CD4-positive, alpha-beta T cell (primary cell): ENCODE measurements at places on chromosomes 3 and 15.

- no peak for DNase-seq
Measured at GRCh38 chr3:126351086-126351770, 6.0 kb downstream of the KLF15 start.

DNA sequence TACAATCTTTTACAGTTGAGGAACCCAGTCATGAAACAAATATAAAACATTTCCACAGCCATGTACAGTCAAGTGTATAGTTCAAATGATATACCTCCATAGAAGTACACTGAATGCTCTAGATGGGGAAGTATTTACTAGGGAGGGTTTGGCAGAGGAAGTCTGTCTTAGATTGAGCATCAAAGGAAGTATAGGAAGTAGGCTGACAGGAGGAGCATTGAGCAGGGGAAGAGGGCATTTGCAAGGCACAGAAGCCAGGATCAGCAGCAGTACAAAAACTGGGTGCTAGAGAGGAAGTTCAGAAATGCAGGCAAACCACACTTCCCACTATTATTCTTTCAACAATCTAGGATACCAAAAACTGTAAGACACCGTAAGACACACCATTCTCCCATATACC is 122.6 kb downstream of the ANO10 start:
- DNase-seq, result no peak

- DNase-seq, result no peak
Measured at GRCh38 chr3:25621087-25621486, 43.6 kb downstream of the TOP2B start.

- DNase-seq, result no peak
Measured at GRCh38 chr15:97146929-97147870, 813.3 kb upstream of the ARRDC4 start.

- no peak for DNase-seq
Measured at GRCh38 chr15:41151451-41152005, 35.4 kb upstream of the INO80 start.

DNA sequence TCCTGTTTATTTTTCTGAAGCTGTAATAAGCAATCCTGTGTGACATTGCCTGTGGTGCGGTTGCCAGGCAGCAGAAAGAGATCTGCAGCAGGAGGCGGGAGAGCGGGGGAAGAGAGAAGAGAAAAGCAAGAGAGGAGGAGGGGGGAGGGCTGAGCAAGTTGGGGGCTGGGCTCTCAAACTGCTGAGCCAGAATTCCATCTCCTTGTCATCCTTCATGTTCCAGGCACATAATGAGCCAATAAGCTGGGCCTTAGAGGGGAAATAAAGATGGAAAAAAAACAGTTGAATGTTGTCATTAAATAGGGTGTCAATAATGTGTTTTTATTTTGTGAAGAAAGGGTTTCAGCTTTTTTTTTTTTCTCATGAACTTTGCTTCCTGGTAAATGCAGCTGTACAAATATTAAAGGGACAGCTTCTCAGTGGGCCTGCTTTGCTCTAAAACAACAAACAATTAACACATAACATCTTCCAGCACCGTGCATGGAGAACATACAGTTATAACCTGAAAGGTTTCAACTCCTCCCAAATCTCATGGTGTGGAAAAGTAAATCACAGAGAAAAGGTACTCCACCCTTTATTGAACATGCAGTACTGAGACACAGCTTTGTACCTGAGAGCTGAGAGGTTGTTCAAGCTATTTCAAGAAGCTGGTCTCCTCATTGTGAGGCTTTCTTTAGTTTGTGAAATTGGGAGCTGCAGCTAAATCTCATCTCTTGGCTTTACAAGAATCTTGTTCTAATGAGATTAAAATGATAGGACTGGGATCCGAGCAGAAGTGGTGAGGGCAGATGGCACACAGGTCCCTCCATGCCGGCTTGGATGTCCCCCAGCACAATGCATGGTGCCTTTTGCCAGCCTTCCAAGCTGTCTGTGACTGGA is 451.1 kb upstream of the KCNMB2 start:
- DNase-seq, result peak; percentile 28

DNA sequence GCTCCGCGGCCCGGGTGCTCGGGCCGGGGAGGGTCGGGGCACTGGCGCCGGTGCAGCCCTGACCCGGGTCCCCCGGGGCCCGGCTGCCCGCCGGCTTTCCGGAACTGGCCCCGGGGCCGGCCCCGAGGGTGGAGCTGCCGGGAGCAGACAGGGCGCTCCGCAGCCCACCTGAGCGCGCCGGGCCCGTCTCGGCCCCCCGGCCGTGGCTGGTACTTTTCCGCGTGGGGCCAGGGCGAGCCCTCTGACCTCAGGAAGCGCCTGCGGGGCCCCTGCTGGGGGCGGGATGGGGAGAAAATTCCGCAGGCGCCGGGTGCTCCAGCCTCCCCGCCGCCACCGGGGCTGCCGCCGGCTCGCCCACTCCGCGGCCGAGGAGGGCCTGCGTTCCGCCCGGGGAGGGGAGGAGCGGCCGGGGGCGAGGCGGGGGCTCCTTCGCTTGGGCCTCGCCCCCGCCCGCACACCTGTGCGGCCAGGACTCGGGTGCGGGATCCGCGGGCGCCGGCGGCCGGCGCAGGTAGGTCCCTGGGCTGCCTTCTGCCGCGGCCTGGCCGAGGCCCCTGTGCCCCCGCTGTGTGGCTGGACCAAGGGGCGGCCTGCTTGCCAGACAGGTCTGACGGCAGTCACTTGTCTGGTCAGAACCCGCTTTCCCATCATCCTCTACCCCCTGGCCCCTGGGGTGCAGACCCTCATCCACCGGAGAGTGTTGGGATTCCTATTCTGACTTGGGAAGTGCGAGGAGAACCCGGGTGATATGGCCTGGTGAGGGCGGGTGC is 3.5 kb downstream of the FURIN start:
- DNase-seq, result no peak

GRCh38 chr3:157861076-157861765 is 245.0 kb downstream of the SHOX2 start:
- no peak for DNase-seq

DNA sequence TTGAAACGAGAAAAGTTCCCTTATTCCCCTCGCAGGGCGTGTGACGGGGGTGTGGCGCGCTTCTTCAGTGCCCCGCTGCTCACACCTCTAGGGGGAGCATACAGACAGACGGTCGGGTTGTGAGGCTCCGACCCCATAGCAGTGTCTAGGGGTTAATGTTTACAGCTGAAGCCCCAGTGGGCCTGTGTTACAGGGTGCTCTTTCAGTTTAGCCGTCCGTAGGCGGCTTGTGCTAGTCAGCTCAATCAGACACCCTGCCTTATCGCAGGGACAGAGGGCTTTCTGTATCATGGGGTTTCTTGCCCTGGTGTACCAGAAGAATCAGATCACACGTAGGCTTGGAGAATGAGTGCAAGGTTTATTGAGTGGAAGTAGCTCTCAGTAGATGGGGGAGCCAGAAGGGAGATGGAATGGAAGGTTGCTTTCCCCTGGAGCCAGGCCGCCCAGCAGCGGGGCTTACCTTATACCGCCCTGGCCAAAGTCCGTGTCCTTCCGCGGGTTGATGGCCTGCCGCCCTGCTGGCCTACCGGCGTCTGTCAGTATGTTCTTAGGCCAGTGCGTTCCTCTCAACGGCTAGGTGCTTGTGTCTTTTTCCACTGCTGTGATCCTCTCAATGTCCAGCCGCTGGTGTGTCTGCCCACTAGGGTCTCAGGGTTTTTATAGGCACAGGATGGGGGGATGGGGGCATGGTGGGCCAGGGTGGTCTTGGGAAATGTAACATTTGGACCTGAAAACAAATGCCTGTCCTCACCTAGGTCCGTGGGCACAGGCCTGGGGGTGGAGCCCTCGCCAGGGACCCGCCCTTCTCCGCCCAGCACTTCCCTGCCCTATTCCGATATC is 32.2 kb upstream of the ACP3 start:
- DNase-seq, result no peak

DNA sequence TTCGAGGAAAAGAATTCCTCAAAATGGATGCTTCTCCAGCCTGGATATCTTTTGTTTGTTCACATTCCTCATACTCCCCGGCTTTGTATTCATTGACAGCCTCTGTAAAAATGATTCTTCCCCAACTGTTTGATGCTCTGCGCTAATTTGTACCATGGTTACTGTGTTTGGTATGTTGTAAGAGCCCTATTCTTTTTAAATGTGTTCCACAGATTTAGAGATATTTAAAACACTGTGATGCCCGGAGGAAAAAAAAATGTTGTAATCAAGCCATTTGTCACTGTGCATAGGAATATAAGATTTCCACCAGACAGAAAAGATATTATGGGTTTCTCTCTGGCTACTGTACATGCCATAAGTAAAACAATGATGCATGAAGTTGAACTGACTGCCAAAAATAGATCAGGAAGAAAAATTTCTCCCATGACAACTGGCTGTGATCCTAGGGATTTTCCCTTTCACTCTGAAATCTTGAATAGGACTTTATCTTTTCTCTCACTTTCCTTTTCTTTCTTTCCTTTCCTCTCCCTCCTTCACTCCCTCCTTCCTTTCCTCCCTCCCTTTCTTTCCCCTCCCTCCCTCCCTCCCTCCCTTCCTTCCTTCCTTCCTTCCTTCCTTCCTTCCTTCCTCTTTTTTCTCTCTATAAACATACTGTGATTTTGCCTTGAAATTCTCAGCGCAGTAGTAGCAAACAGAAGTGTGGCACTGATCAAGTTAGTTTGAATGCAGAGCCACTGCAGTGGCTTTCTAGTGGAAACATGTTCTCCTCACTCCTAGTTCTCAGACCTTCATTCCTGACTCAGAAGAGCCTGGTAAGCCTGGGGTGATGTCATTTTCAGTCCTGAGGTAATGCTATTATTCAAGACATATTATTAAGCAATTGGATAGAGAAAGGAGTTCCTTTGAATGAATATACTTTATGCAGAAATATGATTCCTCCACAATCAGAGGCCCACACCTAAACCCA is 254.9 kb upstream of the TBL1XR1 start:
- DNase-seq, result no peak

DNA sequence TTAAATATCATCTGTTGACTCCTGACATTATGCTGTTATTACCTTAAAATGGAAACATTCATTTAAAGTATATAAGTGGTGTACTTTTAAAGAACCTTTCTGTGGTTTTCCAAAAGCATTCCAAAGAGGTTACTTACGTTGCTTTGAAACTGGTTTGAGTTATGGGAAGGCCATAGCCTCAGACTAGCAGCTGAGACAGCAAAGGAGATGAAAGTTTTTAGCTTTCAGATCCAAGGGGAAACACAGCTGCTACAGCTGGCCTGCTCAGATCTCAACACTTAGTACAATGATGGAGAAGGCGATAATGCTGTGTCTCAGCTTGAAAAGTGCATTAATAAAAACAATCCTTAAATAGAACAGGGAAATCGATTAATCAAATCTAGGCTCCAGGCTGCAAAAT is 921.1 kb downstream of the ROBO1 start:
- DNase-seq, result no peak

- DNase-seq, result no peak
Measured at GRCh38 chr3:160691151-160691550, 14.2 kb downstream of the ARL14 start.

- DNase-seq, result no peak
Measured at GRCh38 chr3:62139957-62140356, 233.4 kb downstream of the FEZF2 start.

GRCh38 chr3:111723293-111724215 is 128.4 kb upstream of the ZBED2 start:
- no peak for DNase-seq

DNA sequence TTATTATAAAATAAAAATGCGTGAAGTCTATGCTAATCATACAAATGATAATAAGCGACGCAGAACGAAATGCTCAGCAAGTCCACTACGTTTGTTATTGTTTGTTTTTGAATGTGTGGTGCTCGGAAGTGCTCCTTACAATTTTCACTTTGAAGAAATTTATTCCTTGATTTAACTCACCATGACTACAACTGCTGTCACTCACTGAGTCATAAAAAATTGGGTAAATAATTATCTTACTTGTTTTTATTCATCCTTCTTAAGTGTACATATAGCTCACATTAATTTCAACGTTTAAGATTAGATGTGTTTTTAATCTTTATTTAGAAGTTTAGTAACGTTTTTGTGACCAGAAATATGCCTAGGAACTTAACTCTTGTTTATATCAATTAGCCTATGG is 66.7 kb upstream of the NANOGP8 start:
- DNase-seq, result no peak

GRCh38 chr3:17830788-17831187 is 88.4 kb upstream of the TBC1D5 start:
- DNase-seq, result no peak

- DNase-seq, result peak; percentile 6
Measured at GRCh38 chr3:188553569-188553968, 399.6 kb downstream of the LPP start.

DNA sequence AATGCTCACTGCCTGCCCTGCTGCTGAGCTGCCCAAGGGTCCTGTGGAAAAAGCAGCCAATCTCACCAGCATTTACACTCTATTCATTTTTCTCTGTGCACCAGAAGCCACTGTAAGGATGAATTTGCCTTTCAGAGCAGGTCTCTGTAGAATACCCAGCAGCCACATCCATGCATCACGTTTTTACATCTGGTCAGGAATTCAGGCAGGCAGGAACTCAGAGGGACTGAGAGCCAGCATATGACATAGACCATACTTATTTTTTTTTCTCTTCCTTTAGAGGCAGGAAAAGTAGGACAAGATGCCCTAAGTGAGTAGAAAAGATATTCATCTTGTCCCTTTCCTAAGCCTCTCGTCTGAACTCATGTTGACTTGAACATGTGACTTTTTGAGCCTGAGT is 292.7 kb downstream of the EPHB1 start:
- no peak for DNase-seq

GRCh38 chr3:176850498-176850897 is 346.8 kb downstream of the TBL1XR1 start:
- no peak for DNase-seq

- no peak for DNase-seq
Measured at GRCh38 chr3:128471720-128472119, 5.0 kb upstream of the DNAJB8 start.

DNA sequence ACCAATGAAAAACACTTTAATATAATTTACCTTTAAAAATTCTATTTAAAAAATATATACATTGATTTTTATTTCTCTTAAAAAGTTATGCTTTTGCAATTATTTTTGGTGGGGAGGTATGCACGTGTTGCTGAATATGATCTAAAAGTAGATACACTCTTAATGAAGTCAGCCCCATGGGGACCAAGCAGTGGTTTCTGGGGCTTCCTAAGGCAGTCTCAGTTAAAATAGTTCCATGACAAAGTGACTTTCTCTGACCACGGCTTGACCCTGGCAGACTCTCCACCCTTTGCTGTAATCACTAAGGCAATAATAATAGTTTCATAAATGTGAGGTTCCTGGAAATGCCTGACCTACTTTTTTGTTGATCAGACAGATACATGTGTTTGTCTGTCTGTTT is 50.4 kb downstream of the CCR4 start:
- no peak for DNase-seq

GRCh38 chr15:81184188-81184587 is 12.5 kb upstream of the IL16 start:
- DNase-seq, result no peak

DNA sequence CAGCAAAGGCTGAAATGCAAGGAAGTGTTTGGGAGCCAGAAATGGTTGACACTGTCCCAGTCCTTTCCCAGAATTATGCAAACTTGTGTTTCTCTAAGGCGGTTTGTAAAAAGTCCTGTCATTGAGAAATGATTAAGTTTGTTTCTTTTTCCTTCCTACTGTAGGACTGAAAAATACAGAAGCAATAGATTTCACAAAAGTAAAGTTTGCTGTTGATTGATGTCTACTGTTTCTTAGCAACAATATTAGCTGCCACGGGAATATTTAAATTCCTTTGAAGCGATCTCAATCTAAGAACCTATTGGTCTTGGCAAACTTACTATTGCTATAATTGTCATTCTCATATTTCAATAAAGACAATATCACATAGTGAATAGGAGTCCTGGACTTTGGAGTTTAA is 100.7 kb upstream of the IL12A start:
- DNase-seq, result no peak

GRCh38 chr3:16472593-16472992 is 40.9 kb downstream of the RFTN1 start:
- no peak for DNase-seq
